Femur (tissue), 1 donor: ENCODE measurements at places on chromosomes 3 and 15.

DNA sequence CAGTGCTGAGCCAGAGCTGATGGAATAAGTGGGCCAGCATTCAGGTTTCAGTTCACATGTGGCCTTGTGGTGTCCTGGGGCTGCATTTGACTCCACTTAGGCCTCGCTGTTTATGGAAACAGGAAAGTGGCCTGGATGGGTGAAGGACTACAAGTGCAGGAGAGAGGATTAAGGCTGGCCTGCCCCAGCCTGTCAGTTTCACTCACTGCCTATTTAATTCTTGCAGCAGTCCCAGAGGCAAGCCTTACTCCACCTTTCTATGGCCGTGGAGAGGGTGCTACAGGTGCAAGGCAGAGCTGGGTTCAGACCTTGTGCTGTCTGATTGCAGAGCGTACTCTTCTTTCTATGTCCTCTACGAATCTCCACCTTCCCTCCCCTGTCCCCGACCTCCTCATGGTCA, 37.7 kb downstream of the ABHD17C start:
- DNase-seq: no peak

DNA sequence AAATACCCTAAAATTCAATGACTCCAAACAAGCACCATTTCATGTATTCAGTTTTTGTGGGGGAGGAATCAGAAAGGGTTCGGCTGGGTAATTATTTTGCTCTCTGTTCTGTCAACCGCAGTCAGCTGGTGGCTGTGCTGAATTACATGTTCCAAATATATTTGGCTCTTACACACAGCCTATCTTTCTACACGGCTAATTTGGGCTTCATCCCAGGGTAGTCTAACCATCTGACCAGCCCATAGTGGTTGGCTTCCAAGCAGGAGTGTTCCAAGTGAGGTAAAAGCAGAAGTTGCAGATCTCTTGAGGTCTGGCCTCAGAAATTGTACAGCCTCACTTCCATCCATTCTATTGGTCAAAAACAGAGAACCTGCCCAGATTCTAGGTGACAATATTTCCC, 760.8 kb upstream of the SEMA6D start:
- DNase-seq: peak; percentile 36

DNA sequence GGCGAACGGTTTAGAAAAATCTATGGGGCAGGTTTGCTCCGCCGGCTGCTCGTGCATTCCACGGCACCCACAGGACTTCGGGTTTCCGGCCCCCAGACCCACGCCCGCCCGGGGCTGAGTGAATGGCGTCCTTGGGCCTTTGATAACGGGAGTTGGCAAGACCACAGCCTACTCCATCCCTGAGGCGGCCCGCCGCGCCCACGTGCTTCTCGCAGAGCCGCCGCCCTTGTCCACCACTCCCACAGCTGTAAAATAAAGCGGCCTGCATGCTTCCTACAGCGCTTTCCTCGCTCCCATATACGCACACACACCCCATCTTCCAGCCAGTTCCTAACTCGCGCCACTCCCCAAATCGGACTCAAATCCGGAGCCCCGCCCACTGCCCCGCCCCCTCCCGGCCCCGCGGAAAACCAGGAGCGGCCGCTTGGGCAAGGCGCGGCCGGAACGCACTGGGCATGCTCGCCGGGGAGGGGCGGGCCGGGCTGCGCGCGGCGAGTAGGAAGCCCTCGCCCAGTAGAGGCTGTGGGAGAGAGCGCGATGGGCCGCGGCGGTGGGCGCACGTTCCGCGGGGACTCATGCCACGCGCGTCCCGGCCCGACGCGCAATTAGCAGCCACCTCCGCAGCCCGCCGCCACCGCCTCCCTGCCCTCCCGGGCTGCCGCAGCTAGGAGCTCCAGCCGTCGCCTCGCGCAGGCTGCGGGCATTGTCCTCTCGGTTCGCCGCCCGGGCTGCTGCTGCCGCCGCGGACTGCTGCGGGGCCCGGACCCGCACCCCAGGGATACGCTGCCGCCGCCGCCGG, at the start of gene RAP2B:
TSS of gene RAP2B (plus strand) at position 513 of the 799 bp plus-strand sequence. CDS start 468 bp downstream, outside the sequence.
- DNase-seq: peak; percentile 99

DNA sequence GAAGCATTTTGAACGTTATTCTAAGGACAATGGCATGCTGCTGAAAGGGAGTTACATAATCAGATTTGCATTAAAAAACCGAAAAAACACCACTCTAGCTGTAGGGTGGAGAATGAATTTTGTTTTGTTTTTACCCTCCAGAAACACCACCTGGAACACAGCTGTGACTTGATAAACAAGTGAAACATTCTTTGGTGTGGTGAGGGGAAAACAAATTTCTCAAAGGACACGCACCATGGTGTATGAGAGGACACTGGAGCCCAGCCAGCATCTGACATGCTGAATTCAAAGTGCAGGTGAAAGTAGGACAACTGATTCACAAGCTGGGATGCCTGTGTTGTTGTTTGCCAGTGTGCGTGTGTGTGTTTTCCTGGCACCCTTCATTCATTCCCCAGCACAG, 554.5 kb upstream of the TBL1XR1 start:
- no peak for DNase-seq

DNA sequence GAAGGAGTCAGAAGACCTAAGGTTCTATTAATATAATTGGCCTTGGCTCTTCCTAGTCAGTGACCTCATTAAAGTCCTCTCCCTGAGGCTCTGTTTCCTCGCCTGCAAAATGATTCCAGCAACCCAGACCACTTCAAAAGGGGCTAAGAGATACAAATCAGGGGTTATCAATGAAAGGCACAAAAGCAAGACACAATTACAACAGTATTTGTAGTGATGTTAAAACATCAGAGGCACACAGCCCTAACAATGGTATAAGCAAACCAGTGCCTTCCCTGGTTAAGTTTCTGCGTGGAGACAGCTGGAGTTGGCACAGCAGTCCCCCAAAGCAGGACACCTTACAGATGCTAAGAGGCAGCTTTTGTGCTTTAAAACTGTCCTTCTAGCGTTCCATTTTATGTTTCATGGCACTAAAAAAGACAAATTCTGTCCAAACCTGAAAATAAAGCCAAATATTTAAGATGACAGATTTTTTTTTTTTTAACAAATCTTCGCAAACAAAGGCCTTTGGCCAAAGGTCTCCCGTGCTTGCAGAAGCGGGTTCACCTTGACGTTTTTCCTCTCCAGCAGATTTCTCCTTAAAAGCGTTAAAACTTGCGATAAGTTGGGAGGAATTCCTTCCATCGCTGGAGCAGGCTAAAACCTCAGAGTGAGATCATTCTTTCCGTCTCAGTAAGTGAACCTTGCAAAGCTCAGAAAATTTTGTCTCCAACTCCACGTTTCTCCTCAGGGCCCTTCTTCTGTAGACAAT, 999 bp downstream of the ZNF280D start:
- DNase-seq: peak; percentile 36

GRCh38 chr3:162718697-162719096, 1222.1 kb downstream of the OTOL1 start:
- DNase-seq: no peak

DNA sequence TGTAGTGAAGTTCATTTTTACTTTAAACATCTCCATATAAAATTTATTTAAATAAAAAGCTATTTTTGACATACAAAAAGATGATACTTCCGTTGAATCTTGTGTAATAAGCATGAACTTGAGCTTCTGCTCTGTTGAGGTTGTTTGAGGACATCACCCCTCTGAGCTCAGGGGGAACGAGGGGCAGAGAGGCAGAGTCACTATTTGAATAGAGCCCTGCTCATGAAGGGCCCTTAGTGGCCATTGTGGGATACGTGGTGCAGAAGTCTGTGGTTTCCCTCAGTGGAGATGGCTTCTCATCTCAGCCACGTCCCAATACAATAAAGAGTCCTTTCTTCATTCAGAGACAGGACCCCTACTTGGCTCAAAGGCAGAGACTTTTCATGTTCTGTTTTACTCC, 10.6 kb downstream of the CEMIP start:
- no peak for DNase-seq

- no peak for DNase-seq
Measured at GRCh38 chr3:184637705-184638104, 74.2 kb downstream of the MAGEF1 start.

DNA sequence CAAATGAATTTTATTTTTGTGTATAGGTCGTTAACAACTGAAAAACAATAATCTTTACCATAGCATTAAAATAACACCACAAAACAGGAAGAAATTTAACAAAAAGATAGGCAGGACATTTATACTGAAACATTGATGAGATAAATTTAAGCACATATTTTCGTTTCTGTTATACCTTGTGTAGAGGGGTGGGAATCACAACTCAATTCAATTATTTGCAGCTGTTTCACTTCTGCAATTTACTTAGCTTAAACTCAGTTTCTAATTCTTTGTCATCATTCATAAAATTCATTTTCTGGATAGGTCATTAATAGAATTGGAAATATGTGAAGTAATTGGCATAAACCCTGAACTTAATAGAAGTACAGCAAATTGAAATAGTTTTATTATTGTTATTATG, 42.3 kb downstream of the TP63 start:
- no peak for DNase-seq

DNA sequence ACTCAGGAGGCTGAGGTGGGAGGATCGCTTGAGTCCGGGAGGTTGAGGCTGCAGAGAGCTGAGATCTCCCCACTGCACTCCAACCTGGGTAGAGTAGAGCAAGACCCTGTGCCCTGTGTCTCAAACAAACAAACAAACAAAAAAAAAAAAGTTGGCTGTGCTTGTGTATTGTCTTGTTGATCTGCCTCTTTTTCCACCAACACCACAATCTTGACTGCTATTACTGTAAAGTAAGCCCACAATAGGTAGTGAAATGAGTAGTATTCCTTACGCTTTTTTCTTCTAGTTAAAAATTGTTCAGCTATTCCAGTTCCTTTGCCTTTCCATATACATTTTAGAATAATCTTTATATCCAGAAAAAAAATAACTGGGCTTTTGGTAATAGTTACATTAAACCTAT, 35.5 kb downstream of the PTH1R start:
- no peak for DNase-seq

DNA sequence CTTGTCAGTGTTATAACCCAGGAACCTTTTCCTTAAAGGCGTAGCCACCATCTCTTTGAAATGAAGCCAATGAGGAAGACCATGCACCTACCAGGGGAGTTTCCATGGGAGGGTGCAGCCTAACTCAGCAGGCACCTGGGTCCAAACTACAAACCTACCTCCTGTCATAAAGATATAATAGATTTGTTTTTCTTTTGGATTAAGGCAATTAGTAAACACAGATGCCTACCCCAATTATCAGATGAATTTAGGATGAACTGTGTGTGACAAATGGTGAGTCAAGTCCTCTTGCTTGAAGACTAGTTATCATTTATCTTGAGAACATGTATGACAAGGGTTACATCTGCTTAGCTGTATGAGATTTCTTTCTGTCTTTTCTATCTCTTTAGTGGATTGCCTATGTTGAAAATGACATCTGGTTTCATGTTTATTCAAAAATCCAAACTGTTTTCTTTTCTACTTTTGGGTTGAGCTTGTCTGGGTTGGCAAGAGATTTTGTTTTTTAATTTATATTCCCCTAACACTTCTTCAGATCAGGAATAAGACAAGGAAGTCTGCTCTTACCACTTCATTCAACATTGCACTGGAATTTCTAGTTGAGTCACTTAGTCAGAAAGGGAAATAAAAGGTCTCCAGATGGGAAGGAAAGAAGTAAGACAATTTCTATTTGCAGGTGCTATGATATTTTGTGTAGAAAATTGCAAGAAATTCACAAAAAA, 149.9 kb downstream of the NEK10 start:
- DNase-seq: no peak

DNA sequence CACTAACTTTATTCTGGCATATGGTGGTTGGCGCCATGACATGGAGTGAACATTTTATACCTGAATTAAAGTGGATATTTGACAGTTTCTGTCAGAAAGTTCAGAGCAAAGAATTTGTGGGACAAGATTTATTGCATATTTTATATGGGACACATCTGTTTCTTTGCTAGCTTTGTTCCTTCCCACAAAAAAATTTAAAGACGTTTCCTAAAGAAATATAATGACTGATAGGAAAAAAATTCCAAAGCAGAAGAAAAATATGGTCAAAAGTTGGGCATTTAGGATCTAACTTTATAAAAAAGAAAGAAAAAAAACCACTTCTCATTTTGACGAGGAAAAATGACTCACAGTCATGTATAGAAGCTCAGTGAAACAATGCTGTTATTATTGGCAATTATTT, 101.6 kb downstream of the GREM1 start:
- DNase-seq: no peak

- DNase-seq: no peak
Measured at GRCh38 chr3:178420033-178420432, 116.2 kb upstream of the KCNMB2 start.
